CD4-positive, alpha-beta T cell treated with Interleukin-17A for 4 hours (primary cell): ENCODE measurements at places on chromosomes 6 and 20.

DNA sequence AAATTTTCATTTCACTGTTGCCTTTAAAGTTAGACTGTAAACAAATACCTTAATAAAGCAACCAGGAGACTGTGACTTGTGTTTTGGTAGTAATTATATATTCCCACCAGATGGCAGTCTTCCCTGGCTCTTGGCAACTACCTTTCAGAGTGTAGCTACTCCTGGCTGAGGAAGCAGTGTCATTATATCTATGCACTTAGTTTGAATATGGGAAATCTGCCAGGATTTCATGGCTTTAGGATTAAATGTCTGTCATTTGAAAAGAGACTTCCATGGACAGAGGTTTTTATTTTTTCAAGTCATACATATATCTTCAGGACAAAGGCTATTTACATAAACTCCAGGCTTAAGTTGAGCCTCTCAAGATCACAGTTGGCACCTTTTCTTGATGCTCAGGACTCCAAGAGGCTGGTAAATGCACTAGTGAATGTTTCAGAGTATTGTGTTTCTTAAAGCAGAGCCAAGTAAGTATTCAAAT, 160.1 kb downstream of the C6orf58 start:
- DNase-seq, result peak; percentile 55

DNA sequence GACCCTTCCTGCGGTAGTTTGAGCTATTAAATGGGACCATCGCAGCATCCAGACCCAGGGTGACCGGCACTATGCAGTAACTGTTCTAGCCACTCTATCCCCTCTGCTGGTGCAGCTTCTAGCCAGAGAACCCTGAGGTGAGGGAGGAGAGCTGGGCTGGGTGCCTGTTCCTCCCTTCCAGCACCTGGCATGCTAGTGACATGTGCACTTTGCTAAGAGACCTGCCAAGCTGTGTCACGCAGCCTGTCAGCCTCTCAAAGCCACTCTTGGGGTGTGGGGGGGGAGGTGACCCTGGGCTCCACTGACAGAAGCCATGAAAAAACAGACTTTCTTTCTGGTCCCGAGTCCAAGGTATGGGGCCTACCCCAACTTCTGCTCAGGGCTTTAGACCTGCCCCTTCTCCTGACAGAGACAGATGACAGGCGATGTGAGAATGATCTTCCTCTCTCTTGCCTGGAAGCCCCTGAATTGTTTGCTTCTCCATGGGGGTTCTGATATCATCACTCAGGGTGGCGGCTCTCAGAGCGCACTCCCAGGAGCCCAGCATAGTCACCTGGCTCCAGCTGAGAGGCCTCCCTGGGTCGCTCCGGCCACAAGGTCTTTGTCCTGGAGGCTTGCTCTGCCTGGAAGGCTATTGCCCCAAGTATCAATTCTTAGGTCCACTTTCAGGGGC, 47.2 kb upstream of the MLN start:
- no peak for DNase-seq

DNA sequence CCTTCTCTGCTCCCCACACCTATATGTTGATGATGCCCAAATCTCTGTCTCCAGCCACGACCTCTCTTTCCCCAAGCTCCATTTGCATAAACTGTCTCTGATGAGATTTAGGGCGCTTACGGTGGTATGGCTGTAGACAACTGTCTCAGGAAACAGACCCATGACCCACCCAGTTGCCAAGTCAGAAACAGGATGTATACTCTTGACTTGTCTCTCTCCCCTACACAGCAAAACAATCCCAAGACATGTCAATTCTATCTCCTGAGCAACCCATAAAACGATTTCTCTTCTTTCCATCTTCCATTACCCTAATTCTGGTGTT, 13.9 kb downstream of the GNL1 start:
- DNase-seq, result peak; percentile 69

DNA sequence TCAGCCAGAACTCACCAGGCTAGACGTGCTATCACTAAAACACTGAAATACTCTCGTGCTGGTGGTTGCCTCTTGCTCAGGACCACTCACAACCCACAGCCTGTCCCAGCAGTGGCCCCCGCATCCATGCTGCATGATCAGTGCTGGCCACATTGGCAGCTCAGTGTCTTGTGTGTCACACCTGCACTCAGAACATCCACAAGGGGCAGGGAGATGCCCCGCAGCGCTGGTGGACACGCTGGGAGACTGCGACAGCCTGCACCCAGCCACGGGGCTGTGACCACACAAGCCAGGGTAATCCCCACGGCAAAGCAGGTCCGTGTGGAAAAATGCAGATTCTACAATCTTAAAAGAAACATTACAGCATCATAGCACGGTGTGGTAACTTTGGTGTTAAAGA, 23.9 kb upstream of the APMAP start:
- DNase-seq, result no peak

GRCh38 chr6:96939007-96939805, 14.7 kb downstream of the KLHL32 start:
- no peak for DNase-seq

GRCh38 chr6:97669191-97670031, 386.4 kb upstream of the MMS22L start:
- DNase-seq, result no peak

- DNase-seq, result peak; percentile 21
Observed at GRCh38 chr6:155126727-155127439, 131.8 kb downstream of the TIAM2 start.

- no peak for DNase-seq
Observed at GRCh38 chr20:34452281-34452982, 63.8 kb upstream of the DYNLRB1 start.

DNA sequence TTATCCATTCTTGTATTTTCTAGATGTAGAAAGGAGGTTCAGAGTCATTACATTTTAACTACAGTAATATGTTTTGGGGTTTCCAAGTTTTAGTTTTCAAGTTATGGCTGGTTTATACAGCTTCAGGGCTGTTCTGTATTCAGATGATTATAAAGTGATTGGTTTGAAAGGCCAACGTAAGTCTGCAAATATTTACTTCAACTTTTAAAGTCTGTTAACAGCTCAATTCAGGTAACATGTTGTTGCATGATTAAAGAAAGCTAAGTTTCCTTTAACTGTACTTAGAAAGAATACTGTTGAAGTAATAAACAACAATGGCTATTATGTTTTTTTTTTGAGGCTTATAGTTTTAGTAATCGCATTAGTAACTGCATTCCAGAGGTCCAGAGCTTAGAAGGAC, 22.8 kb upstream of the GCLC start:
- DNase-seq, result no peak

- no peak for DNase-seq
Observed at GRCh38 chr6:125346201-125346925, 44.6 kb upstream of the HDDC2 start.

GRCh38 chr20:24148372-24148771, 159.8 kb upstream of the GGTLC1 start:
- no peak for DNase-seq

DNA sequence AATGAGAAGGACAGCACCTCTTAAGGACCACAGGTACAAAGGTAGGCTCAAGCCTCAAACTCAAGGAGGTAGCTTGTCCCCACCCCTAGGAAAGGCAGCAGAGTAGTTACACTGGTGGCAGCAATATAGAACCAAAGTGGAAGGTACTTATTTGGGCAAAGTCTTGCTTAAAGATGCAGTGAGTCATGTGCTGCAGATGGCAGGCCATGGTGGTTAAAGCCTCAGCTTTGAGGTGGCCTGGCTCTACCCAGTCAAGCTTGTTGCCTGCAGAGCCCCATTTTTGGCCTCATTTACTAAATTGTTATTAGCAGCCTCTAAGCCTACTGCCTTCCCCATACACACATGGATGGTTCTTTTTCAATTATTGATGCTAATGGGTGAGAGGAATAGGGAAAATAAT, 146.0 kb downstream of the ELOVL4 start:
- DNase-seq, result no peak

GRCh38 chr6:158160932-158161539, 7.0 kb downstream of the SERAC1 start:
- no peak for DNase-seq

GRCh38 chr6:3290931-3291211, 32.1 kb downstream of the PSMG4 start:
- no peak for DNase-seq

DNA sequence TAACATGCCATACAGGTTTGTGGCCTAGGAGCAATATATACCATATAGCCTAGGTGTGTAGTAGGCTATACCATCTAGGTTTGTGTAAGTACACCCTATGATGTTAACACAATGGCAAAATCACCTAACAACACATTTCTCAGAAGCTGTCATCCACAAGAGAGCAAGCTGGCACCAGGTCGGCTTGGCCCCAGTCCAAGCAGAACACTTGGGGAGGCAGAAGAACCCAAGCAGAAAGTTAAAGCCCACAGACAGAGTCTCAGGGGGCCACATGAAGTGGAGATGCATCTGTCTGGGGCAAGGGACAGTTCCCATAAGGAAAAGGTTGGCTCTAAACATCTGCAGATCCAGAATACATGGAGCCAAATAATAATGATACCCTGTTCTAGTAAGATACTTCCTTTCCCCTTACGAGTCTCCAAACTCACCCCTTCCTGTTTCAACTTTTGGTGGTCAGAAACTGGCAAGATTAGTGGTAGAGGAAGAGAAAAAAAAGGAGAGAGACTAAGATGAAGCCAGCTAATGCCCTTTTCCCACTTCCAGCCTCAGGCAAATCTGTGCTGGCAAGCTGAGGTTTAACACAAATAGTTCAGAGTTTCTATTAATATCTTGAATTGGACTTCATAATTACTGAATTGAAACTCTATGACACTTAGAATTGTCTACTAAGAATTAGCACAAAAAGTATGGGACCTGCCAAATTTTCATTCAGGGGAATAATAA, 29.5 kb downstream of the TCF21 start:
- DNase-seq, result no peak

- DNase-seq, result no peak
Observed at GRCh38 chr6:32589596-32590449, at the start of gene HLA-DRB1. HLA-DRB1 (minus strand) TSS chr6:32589848; CDS start chr6:32589742, 106 bp downstream.

DNA sequence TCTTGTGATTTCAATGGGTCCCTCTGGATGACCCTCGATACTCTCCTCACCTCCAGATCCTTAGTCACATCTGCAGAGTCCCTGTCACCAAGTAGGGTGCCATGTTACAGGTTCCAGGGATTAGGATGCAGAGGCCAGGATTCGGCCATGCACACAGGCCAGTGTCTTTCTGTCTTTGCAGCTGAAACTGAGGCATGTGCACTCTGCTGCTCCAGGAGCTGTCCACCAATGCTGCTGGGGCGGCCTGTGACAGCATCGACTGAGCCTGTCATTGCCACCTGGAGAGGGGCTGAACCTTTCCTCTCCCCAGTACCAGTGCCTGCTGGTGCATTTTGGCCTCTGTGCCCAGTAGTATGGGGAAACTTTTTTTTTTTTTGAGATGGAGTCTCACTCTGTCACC, 4.4 kb upstream of the RBM38 start:
- no peak for DNase-seq

- DNase-seq, result no peak
Observed at GRCh38 chr20:53748176-53748575, 154.5 kb upstream of the ZNF217 start.

GRCh38 chr6:162262466-162263196, 464.9 kb downstream of the PRKN start:
- no peak for DNase-seq
